ENCODE measurements at places on chromosomes 4 and X. TPM values are rescaled to one million over a fixed set of nuclear protein-coding genes. Genes with fewer than 3 reads are reported as not detected.
A peak's percentile ranks its signal among the peaks of the same experiment; 100 is the strongest.

DNA sequence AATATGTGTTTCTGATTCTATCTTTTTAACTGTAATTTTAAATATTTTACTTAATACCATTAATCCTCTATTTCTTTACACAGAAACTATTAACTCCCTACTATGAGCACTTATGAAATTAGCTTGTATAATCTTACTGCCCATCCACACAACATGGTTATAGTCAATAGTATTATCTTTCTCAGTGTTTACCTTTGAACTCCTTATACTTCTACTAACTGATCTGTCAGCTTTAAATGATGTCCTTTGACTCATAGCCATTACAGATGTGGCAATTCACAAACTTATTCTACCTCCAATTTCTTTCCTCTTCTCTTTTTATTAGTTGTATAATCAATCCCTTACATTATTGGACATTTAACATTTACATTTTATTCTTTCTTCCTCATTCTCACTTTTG, 5.5 kb downstream of the SEC31A start:
- no peak for DNase-seq

DNA sequence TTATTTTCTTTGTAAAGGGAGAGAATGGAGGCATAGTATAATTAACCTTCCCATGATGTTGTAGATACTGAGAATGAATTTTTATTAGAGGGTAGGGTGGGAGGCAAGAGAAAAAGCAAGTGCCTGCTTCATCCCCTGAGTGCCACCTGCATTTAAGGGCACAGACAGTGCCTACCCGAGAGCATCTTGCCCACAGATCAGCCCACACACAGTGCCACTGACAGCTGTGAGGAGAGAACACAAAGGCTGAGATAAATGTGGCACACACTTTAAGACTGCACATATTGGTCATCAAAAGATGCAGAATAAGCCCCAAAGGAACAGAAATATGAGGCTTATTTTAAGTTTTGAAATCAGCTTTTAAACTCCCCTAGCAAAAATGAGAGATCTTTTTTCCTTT, 250.8 kb downstream of the SLC39A8 start:
- DNase-seq, result no peak

DNA sequence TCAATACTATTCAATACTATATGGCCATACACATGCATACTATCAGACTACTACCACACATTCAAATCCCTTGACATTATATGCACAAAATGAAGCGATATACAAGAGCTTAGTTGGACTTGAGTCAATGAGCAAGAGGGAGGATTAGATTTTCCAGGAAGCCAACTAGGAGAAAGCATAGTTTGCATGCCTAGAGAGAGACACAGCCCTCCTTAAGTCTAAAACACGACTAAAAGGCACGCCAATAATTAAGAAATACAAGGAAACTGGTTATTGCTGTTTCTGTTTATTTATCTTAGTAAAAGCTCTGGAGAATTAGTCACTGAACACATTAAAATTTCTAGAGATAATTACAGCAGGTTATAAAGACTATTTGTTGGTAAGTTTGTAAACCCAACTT, 21.8 kb downstream of the MBNL3 start:
- DNase-seq, result no peak

Gene NXF2B
- total RNA-seq, result not detected

GRCh38 chr4:153519687-153520086, 53.5 kb downstream of the TMEM131L start:
- DNase-seq, result no peak

Gene APELA
- total RNA-seq, result not detected

Gene ALG13
- 23.6 TPM for total RNA-seq

DNA sequence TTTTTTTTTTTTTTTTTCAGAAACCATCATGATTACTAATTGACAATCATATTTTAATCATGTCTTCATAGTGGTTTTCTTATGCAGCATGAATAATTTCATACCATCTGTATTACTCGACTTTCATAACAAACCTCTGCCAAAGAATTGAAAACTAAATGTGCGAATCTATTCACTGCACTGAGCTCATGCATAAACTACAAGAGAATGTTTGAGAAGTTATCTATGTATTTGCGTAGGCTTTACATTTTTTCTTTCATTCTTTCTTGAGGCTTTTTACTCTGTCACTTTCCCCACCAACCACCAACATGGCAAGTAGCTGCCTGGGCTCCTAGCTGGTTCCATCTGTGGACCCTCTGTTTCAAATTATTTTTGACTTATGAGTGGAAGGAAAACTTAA, 1761.0 kb downstream of the STIM2 start:
- DNase-seq, result no peak

- peak; percentile 33 for DNase-seq
These were observed 79.7 kb upstream of the PRSS48 start for GRCh38 chr4:151197247-151197646.

Data from right cardiac atrium (tissue), 5 donors.